GOT3 (cell line): ENCODE measurements at places on chromosomes 3 and 15.
A peak's percentile ranks its signal among the peaks of the same experiment; 100 is the strongest.

DNA sequence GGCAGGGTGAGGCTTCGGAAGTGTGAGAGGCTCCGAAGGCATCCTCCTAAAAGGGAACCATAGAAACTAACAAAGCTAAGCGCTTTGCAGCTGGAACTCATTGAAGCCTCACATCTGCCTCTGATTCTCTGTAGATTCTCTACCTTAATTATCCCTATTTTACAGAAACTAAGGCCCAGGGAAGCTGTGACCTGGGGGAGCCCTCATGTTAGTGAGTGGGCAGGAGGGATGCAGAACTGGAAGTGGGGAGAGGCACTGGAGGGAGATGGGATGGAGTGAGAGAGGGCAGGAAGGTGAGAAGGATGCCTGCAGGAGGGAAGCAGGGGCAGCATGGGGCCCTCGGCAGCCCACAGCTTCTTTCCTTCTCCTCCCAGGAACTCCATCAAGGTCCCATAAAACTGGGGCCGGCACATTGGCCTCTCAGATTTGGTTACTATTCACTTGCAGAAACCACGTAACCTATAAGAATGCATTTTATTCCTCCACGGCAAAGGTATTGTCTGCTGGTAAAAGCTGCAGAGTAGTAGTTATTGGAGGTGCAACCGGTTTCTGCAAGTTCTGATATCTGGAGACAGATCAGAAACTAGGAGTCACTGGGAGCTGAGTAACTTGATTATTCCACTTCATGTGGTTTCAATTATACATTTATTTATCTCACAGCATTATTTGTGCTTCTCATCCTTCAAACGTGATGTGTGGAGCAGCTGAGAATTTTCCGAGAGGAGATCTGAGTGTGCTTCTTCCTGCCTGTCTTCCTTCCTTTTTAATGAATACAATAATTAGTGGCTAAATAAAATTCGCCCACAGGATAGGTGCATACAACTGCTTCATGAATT is 24.0 kb upstream of the CHCHD6 start:
- no peak for DNase-seq

- no peak for DNase-seq
These were observed 7.9 kb downstream of the RPL32 start for GRCh38 chr3:12833222-12834161.

GRCh38 chr3:46361408-46362283 is 7.7 kb downstream of the CCR2 start:
- DNase-seq: no peak

GRCh38 chr15:66237513-66238235 is 15.9 kb downstream of the MEGF11 start:
- DNase-seq: no peak

DNA sequence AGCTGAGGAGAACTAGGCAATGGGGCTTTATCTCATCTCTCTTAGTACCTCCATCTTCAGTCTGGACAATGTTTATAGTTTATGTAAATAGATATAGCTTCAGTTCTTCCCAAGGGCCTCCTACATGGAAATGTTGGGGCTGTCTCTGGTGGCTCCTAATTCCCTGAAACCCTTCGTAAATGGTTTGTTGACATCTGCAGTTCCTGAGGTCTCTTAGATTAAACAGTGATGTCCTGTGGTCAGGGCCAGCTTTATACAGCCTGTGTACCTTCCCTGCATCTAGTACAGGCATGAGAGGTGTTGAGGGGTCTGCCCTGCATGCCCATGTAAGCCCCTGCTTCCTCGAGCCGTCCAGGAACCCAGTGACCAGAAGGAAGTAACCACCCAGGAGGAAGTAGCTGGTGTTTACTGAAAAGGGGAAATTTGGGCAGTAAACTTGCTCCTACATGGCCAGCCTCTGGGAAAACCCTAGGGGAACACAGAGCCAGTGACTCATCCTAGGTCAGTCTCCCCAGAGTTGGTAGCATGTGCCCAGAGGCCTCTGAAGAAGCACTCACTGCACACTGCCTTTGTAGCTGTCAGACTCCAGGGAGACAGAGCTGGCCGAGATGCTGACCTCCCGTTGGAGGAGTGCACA is 4.7 kb upstream of the TBC1D2B start:
- DNase-seq: no peak

GRCh38 chr3:9676785-9677184 is 26.8 kb upstream of the CPNE9 start:
- DNase-seq: no peak

DNA sequence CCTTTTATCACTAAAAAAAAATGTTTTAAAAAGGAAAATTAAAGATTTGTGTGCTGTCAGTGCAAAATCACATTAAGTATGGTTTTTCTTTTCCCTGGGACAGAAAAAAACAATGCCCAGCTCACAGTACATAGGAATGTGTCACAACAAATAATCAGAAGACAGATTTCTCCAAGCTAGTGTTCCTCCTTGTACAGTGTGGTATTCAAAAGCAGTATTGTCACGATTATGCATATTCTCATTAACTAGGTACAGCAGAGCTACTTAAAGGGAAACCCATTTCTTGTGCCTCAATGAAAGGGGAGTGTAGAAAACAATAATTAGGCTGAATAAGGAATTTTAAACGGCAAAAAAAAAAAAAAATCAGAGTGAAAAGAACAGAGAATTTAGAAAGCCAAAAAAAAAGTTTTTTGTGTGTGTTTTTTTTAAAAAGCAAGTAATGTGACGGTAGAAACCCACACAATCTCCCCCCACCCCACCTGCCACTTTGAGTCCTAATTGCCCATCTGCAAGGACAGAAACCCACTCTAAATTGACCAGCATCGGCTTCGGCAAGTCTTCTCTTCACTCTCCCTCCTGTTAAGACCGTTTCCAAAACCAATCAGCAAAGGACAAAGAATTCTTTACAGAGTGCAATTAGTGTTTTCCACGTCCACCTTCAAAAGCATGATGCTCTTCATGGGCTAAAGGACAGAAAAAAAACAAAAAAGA is 41.0 kb downstream of the EIF4E3 start:
- DNase-seq: no peak

- peak; percentile 32 for DNase-seq
These were observed 68.8 kb upstream of the DLG1 start for GRCh38 chr3:197367081-197367780.
